ENCODE measurements at places on chromosomes 6 and 20. TPM values are rescaled to one million over a fixed set of nuclear protein-coding genes. Genes with fewer than 3 reads are reported as not detected.

GRCh38 chr6:160054271-160054670, 67.3 kb upstream of the SLC22A1 start:
- DNase-seq = no peak

DNA sequence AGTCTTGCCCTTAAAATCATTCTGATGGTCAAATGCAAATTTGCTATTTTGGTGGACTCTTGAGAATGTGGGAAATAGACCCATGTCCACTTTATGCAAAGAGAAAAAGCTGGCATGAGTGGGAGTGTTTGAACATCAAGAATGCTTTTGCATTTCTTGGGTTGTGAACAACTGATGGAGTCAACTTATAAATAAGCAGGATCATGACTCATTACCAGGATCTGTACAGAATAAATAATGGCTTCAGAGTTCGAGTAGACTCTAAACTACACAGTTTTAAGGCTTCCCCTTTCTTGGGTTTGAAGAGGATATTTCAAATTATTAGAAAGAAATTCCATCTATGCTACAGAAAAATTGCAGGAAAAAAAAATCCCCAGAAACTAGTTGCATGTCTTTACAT, 195.5 kb downstream of the EYA4 start:
- no peak for DNase-seq

DNA sequence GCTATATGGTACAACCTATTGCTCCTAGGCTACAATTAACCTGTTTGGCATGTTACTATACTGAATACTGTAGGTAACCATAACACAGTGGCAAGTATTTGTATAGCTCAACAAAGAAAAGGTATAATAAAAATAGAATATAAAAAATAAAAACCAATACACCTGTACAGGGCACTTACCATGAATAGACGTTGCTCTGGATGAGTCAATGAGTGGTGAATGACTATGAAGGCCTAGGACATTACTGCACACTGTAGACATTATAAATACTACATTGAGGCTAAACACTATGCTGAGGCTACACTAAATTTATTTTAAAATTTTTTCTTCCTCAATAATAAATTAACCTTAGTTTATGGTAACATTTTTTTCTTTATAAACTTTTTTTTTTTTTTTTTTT, 18.6 kb downstream of the ELOVL5 start:
- DNase-seq = no peak

DNA sequence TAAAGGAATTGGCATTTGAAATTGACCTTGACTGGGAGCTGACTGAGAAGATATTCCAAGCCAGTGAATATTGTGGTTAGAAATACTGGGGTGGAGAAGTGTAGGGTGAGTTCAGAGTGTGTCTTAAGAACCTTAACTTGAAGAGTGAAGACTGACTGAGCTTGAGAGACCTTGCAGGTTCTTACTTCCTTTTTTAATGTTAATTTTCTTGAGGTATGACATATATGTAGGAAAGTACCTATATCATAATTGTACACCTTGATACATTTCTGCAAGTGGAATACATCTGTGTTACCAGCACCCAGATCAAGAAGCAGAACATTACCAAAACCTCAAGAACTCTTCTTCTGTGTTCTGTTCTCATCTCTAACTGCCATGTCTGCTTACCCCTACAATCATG, 11.0 kb downstream of the DHX35 start:
- DNase-seq = no peak

DNA sequence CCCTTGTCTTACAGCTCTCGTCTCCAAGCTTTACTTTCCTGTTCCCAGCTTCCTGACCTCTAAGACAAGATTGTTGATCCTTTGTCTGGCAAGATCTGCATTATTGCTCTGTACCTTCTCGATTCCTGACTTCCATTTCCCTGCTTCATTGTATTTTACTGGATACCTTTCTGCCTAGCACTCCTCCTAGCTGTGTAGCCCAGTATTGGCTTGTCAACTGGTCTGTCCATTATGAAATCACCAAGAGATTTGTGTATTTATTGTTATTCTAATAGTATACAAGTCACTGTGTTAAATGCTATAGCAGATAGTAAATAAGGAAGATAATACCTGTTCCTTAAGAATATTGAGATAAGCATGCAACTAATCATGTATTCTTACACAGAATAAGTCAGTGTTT, 305.4 kb downstream of the CDKAL1 start:
- no peak for DNase-seq

- no peak for DNase-seq
These were observed 17.4 kb downstream of the TBC1D20 start for GRCh38 chr20:444862-445426.

DNA sequence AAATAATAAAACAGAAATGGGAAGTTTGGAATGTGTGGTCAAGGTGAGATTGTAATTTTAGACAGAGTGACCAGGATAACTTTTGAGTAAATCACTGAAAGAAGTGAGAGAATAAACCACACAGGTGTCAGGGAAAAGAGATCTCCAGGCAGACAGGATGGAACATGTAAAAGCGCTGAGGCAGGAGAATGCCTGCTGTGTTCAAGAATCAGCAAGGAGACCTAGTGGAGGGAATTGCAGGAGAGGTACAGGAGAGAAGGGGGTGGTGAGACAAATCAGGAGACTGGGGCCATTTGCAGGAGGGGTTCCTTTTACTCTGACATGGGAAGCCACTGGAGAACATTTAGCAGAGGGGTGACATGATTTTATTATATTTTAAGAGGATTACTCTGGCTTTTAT, 456.7 kb downstream of the NKAIN2 start:
- no peak for DNase-seq

- no peak for DNase-seq
These were observed 9.4 kb upstream of the CD93 start for GRCh38 chr20:23095499-23095898.

GRCh38 chr20:43940518-43941225, 26.0 kb downstream of the TOX2 start:
- DNase-seq = no peak

DNA sequence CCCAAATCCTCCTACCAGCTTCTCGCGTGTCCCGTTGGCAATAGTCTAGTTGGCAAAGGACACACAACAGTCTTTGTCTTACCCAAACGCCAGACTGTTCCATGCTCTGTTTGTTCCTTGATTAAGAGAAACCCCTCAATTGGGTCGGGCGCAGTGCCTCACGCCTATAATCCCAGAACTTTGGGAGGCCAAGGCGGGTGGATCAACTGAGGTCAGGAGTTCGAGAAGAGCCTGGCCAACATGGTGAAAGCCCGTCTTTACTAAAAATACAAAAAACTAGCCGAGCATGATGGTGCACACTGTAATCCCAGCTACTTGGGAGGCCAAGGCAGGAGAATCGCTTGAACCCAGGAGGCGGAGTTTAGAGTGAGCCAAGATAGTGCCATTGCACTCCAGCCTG, 153.7 kb downstream of the GRM4 start:
- no peak for DNase-seq

DNA sequence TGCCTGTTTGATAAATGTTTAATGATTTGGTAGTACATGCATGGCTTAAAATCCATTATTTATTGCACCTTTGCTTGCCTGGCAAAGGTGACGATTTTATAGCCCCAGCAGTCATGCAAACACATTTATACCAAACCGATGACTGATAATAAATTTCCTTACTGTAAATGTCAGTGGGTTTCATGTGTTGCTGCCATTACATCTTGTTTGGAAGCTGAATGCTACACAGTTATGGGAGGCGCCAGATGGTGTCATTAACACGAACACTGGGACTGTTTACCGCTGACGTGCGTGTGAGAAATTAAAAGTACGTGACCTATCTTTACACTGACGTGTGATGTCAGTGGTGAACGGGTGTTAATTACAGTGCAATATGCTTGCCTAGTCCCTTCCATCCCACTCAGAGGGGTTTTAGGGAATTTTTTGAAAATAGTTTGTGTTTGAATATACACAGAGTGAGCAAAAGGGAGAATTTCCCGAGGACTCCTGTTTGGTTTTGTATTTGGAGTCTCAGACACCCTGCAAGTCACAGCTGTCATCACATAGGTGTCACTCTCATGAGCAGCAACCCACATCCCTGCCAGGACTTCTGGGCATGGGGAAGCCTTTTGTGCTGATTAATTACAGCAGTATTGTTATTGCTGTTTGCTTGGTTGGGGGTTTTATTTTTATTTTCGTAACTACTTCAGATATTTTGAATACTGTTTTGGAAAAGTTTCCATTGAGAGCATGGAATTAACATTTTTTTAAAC, 151.8 kb upstream of the INSM1 start:
- DNase-seq = no peak

DNA sequence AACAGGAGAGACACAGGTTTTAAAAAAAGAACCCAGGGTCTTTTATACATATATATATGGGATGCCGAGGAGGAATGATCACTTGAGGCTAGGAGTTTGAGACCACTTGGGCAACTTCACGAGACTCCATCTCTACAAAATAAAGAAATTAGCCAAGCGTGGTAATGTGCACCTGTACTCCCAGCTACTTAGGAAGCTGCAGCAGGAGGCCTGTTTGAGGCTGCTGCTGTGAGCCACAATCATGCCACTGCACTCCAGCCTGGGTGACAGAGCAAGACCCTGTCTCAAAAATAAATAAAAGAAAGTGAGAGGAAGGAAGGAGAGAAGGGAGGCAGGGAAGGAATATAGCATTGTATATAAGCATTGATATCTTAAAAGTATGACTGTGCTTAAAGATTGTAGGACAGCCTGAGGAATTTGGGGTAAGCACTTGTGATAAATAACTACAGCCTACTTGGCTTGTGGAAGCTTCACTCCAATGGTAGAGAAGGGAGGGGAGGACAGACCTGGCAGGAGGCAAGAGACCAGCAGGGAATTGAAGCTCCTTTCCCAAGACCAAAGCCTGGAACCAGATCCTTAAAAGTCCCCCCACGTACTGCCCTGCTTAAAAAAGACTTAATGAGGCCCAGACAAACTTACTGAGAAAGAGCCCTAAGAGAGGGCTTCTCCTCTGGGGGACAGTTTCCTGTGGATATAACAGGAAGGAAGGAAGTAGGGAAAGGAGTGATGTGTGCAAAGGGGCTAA, 2.5 kb upstream of the SNTA1 start:
- no peak for DNase-seq

DNA sequence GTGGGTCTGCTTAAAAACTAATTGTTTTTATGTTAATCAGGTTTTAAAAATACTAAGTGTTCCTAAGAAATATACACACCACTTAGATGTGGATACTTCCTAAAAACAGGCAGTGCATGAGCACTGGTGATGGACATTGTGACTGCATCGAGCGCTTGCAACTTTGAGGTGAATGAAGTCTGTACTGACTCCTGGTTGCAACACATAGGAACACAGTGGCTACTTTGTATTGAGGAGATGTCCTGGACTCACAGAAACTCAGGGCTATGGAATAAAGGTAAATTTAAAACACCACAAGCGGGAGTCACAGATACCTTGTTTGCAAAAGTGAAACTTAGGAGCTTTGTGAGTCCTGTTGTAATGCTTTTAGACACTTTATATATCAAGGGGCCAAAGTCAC, 55.6 kb upstream of the POLR1H start:
- DNase-seq = no peak

DNA sequence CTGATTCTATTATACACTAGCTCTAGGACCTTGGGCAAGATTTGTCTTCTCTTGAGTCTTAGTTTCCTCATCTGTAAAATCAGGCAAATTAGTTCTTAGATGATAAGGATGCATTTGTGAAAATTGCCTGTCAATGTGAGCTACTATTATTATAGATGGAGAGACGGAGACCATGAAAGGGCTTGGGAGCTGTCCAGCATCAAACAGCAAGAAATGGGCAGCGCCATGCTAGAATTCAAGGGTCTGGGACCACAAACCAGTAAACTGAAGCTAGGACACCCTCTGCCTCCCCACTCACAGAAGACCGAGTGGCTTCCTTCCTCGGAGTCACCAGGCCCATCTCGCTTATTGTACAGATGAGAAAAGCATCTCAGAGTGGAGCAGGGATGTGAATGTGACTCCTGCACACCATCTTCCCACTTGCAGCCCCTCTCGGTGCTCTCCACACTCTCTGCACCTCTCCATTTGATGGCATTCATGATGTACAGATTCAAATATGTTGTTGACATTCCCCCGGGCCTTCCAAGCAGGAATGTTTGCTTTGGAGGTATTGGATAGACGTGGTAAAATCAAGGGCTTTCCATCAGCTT, 24.1 kb upstream of the BPIFA3 start:
- DNase-seq = no peak

GRCh38 chr6:31795616-31796298, at the start of gene VARS1:
VARS1 (minus strand) TSS chr6:31795752; CDS start chr6:31795217, 535 bp downstream.
- DNase-seq = no peak

- no peak for DNase-seq
These were observed 89.7 kb downstream of the HIVEP1 start for GRCh38 chr6:12101653-12102312.

GRCh38 chr20:37384683-37385174, 38.8 kb downstream of the SRC start:
- DNase-seq = no peak

DNA sequence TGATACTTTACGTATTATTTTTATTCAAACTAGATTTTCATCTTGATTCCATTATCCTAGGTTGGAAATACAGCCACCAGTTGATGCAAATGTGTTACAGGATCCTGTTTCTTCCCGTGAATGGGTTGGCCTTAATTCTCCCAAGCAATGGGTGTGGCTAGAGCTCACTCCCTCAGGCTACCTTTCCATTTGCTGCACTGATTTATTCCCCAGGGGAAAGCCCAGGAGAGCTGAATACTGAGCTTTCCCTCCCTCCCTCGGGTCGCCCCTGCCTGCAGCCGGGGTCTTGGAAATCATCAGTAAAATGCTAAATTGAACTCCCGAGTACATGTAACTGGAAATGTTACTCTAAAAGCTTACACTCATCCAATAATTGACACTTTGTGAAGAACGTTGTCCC, 9.9 kb downstream of the SMOC2 start:
- DNase-seq = no peak

DNA sequence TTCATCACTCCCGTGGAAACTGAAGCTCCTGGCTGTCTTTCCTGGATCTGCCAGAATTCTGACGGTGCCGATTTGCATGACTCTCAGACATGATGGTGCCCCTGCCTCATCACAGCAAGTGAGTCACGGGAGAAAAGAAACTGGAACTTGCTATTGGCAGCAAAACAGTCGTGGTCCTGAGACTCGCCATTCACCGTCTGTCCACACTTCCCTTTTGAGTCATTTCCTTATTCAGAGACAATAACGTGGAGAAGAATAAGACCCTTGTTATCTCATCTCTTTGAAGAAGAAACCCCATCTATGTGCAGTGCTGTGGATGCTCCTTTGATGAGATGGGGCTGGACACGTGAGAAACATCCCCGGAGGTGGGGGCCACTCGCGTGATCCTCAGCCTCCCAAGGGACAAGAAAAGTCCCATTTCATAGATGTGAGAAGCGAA, 4.2 kb downstream of the GPR31 start:
- no peak for DNase-seq

DNA sequence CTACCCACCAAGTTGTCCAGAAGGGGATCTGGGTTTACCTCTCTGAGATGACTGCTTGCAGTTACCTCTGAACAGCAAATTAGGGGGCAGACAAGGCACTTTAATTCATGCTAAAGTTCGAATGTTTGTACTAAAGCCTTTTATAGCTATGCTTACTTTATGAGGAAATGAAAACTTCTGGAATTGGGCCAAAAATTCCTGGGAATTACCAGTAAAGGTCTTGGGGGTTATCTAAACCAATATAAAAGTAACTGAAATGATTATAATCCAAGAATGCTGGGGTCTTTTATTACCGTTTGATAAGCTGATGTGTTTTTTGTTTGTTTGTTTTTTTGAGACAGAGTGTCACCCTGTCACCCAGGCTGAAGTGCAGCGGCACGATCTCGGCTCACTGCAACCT, 7.9 kb upstream of the LZTS3 start:
- DNase-seq = no peak

The TSPO2 gene
- 0.66 TPM for polyA plus RNA-seq

The COX4I2 gene
- polyA plus RNA-seq = 1.8 TPM

The EPHA7 gene
- polyA plus RNA-seq = 48.5 TPM

The TCF15 gene
- polyA plus RNA-seq = 0.69 TPM

The EDN3 gene
- 6.6 TPM for polyA plus RNA-seq

The HRH3 gene
- polyA plus RNA-seq = not detected

The EPPIN gene
- polyA plus RNA-seq = 0.12 TPM
